ENCODE measurements at places on chromosomes 3 and 15.

DNA sequence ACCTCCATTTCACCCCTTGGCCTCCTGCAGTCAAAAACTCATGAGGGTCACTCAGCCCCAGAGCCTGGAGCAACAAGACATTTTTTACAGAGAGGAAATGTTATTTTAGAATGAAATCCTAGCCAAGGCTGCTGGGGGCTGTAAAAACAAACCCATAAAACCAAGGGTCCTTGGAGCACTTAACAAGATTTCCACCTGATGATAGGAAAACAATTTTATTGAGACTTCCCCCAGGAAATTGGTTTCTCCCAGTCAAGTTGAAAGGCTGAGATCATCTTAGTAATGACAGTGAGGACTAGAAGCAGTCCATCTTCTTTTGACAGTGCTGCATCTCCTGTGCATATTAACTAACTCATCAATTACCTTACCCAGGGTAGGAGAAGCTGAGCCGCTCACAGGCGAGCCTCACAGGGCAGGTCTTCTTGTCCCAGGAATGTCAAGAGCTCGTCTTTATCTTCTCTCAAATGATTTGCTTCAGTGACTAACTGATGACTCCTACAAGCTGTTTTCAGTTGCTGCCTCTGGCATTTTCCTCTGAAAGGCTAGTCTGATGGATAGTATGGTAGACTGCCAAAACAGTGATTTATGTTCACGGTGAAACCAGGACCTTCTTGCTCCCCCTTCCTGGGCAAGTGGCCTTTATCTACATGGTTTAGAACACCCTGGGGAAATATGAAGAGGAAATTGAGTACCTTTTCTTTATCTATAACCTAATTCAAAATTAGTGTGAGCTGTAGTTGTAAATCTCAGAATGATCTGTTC is 34.6 kb upstream of the AEN start:
- DNase-seq: no peak

GRCh38 chr3:151477591-151478334 is 16.9 kb upstream of the IGSF10 start:
- DNase-seq: no peak

- no peak for DNase-seq
These were observed 2.2 kb downstream of the ZXDC start for GRCh38 chr3:126473292-126474168.

DNA sequence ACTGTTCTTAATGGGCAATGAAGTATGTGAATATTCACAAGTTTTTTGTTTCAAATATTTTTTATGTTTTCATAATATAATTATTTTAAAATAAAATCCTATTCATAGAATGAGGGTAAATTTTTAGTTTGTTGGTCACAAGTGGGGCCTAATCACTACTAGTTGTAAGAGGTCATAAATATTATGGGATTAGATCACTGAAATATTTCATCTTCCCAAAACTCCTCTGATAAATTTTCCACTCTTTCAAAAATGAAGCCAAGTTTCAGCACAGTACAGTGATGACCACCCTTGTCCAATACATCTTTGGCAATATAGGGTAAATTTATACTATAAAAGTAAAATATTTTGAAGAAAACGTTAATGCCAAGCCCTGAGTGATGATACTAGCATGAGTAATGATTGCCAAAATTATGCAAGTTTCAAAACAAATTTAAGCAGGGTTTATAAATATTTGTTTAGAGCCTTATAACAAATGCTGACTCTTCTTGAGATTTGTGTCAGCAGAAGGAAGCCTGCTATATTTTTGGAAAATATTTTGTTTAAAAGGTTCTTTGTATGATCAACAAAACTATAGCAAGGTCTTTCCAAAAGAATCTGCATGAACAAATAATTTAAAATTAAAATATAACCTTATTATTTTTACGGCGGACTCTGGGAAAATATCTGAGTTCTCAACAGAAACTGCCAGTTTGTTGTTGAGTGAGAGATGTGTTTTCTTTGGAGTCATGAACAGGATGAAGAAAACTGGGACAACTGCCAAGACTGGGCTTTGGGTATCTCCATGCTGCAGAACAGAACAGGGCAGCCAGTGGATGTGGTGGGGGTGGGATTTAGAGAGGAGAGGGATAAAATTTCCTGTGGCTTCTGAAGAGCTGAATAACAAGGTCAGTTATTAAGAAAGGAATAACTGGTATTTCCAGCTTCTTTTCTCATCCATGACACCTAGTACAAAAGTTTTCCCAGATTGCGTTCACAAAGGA is 17.9 kb upstream of the TM4SF1 start:
- DNase-seq: no peak

DNA sequence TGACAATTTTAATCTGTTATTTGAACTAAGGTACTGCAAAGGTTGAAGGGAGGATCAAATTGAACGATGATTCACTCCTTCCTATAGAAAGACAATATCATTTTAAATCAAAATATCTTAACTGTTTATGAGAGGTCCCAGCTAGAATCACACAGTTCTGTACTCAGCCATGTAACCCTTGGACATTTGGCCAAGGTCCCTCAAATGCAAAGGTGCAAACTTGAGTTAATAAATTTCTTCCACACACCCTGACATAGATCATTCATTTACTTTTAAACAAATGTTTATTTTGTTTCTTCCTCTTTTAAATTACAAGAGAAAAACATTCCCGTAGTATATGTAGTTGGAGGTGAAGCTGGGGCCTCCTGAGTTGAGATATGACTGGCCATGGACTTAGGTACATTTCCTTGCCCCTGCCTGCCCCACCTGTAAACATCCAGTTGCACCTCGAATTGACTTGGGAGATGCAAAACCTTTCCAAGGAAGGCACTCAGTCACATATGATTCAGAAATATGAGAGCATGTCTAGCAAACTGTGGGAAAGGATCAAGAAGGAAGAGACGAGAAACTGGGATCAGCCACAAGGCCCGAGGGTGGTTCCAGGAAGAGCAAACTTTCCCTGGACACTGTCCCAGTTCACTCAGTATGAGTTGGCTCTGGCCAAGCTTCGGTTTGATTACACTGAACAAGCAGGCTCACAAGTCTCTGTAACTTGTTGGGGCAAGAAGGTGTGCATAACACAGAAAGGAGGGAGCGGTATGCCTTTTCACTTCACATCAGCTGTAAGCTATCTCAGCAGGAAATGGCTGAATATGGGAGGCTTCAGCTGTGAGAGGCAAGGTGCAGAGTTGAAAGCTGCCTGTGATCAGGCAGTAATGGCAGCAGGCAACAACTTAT is 6.7 kb downstream of the TNFSF10 start:
- no peak for DNase-seq

GRCh38 chr15:63474810-63475316 is 29.5 kb upstream of the USP3 start:
- DNase-seq: no peak

GRCh38 chr3:53547327-53547726 is 52.9 kb downstream of the CACNA1D start:
- no peak for DNase-seq

GRCh38 chr3:50575372-50575771 is 6.0 kb downstream of the HEMK1 start:
- no peak for DNase-seq

DNA sequence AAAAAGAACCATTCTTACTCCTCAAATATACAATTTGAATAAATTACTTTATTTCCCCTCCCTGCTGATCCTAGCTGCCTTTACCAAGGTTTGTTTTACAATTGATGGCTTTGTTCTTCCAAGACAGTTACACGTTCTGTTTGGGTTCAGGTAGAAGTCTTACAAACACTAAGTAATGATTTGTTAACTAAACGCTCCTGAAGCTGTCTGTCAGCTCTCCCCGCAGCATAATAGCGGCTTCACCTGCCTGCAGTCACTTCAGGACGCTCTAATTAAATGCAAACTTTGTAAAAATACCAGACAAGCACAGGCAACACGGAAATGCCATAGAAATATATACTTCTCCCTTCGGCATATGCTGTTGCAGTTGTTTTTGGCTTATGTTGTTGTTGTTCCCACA is 176.4 kb upstream of the MDFIC2 start:
- no peak for DNase-seq

- DNase-seq: no peak
These were observed 79.6 kb downstream of the SOX2 start for GRCh38 chr3:181791056-181791955.

- no peak for DNase-seq
These were observed 7.5 kb upstream of the ST6GAL1 start for GRCh38 chr3:186922790-186923189.

- no peak for DNase-seq
These were observed 5.6 kb upstream of the TMEM62 start for GRCh38 chr15:43127752-43128151.

GRCh38 chr15:84818261-84819131 is 1.3 kb downstream of the ALPK3 start:
- peak; percentile 78 for DNase-seq

DNA sequence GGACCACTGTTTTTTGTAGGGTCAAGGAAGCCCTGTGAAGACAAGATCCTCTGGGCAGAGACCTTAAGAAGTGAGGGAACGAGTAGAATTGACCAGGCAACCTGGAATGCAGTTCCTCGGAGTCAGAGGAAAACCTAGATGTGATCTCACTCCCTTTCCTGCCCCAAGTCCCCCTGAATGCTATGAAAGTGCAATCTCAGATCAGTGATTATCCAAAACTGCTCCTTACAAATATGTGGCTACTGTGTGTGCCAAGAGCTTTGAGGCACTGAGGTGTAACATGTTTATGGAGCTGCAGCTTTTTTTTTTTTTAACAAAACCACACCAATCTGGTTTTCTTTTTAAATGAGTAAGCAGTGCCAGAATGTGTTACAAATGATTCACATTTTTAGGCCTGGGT is 35.8 kb downstream of the THSD4 start:
- DNase-seq: no peak

- no peak for DNase-seq
These were observed 17.4 kb downstream of the FYCO1 start for GRCh38 chr3:45978006-45978761.

DNA sequence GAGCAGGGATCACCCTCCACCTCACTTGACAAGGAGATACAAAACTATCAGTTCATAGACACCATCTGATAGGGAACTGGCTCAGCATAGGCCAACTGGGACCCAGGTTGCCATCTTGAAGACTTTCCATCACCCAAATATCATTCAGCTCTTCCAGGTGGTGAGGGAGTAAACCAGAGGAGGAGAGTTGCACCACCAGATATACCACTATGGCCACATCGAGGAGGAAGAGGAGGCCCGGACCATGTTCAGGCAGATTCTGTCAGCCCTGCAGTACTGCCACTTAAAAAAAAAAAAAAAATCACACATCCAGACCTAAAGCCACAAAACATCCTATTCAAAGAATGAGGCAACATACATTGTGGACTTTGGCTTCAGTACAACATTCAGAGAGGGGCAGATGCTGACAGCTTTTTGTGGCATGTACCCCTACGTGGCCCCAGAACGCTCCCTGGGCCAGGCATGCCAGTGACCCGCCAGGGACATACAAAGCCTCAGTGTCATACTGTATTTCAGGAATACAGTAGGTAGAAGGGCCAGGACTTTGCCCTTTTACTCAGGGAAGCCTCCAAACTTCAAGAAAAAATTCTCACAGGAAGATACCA is 18.4 kb upstream of the EMC3 start:
- DNase-seq: no peak

- DNase-seq: no peak
These were observed 922 bp downstream of the RAB11A start for GRCh38 chr15:65869954-65870871.

DNA sequence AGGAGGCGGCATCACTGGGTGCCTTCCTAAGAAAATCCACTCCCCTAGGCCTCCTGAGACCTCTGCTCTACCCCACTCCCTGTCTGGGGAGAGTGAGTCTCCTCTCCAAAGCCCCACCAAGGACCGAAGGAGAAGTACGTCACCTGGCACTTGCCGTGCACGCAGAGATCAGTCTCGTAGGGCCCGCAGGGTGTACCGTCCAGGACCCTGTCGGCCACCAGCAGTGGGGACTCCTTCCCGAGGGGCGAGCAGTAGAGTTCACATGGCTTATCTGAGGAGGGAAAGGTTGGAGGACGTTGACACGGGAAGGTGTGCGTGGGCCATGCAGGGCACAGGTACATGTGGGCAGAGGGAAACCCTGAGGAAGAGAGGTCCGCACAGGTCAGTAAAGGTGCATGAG is 232.9 kb downstream of the ADAMTS17 start:
- no peak for DNase-seq

- no peak for DNase-seq
These were observed 13.5 kb downstream of the CCDC80 start for GRCh38 chr3:112627419-112627818.

DNA sequence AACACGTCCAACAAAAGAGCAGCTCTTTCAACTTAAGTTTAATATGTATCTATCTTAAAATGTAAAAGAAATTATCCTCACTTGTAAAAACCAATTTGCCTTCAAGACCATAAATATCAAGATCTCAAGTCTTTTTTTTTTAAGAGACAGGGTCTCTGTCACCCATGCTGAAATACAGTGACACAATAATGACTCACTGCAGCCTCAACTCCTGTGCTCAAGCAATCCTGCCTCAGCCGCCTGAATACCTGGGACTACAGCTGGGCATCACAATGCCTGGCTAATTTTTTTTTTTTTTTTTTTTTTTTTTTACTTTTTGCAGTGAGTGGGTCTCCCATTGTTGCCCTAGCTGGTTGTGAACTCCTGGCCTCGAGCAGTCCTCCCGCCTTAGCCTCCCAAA is 26.0 kb downstream of the ACAP2 start:
- no peak for DNase-seq

GRCh38 chr3:45771831-45772230 is 24.5 kb downstream of the SLC6A20 start:
- DNase-seq: no peak

GRCh38 chr15:92809064-92809879 is 90.9 kb upstream of the CHD2 start:
- DNase-seq: no peak

DNA sequence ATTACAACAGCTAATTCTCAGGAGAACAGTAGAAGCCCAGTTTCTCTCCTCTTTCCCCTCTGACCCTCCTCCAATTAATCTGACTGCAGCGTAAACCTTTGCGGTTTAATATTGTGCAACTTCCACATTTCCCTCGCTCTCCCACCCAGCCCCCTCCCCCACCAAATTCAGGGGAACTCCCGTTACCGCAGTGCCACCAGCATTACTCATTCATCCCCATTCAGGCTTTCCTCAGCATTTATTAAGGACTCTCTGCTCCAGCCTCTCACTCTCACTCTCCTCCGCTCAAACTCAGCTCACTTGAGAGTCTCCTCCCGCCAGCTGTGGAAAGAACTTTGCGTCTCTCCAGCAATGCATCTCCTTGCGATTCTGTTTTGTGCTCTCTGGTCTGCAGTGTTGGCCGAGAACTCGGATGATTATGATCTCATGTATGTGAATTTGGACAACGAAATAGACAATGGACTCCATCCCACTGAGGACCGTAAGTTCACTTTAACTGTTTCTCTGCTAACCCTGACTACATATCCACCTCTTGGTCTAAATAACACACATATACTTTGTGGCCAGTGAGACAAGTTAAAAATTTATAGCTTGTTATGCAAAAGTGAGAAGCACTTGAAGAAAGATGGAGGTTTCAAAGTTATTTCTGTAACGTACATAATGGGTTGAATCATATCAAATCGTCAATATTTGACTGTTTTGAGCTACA is at the start of gene PTX3:
PTX3 (plus strand) TSS at position 268 of the 709 bp plus-strand sequence; CDS start at position 352, 84 bp downstream.
- no peak for DNase-seq

DNA sequence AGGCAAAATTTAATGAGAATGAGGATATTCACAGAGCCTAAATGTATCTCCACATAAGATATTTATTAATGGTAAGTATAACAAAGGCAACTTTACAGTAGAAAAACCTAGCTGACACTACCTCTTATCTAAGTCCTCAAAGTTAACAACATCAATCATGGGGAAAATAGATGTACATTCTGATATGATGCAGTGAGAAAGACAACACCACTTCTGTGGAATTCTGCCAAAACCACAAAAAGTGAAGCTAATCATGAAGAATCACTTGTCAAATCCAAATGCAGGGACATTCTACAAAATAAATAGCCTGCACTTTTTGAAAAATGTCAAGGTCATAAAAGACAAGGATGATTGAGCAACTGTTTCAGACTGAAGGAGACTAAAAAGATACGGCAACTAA is 27.5 kb upstream of the EOMES start:
- no peak for DNase-seq

Data from glomerular endothelial cell (primary cell).